CD4-positive, alpha-beta T cell treated with Interleukin-6 for 4 hours (primary cell): ENCODE measurements at places on chromosomes 13 and 19.
A peak's percentile ranks its signal among the peaks of the same experiment; 100 is the strongest.

GRCh38 chr19:15276620-15277215 is 44.5 kb upstream of the EPHX3 start:
- no peak for DNase-seq

DNA sequence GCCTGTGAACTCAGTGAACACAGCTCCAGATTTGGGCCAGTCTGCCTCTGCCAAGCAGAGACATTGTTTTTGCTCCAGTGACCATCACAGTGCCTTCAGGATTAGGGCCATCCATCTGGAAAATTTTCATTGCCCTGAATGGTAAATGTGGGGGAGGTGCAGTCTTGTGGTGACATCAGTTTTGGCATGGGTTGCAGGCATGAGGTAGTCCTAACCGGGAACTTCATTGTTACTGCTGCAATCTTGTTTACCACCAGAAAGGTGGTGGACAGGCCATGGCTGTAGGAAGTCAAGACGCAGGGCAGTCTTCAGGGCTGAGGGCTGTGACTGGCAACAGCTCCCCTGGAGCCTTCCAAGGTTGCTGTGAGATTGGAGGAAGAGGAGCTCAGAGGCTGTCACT is 55.2 kb downstream of the SPATA13 start:
- DNase-seq = no peak

GRCh38 chr13:44240611-44241145 is 132.9 kb upstream of the SERP2 start:
- no peak for DNase-seq

DNA sequence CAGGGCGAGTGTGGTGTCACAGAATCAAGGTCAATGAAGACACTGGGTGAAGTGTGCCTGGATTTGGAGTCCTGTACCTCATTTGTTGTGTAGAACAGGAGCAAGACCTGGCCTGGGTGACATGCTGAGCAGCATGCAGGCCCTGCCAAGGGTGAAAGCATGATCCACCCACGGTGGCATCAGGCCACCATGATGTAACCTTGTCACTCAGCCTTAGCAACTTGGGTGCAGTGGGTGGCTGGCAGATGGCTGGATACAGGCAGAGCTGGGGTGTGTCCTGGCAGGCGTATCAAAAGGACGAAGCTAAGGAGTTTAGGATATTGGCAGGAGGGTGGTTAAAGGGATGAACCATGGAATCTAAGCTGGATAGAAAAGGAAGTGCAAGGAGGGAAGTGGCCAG is 10.3 kb downstream of the THSD1 start:
- DNase-seq = no peak

GRCh38 chr13:110289174-110289573 is 17.8 kb downstream of the COL4A1 start:
- no peak for DNase-seq

DNA sequence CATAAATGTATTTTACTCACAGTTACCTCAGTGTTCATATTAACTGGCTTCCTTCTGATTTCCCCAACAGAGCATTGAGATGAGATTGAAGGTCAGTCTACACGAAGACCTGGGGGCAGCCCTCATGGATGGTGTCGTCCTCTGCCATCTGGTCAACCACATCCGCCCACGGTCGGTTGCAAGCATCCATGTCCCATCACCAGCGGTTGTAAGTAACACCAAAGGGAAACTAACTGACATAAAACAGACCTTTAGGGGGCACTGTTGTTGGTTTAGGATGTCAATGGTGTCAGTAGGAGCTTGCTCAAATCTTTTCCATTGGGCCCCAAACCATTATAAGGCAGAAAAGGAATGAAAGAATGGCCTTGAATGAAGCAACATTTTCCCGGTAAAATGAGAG is 68.2 kb downstream of the ESD start:
- DNase-seq = no peak

- no peak for DNase-seq
Measured at GRCh38 chr13:21434588-21434987, 24.5 kb downstream of the ZDHHC20 start.

DNA sequence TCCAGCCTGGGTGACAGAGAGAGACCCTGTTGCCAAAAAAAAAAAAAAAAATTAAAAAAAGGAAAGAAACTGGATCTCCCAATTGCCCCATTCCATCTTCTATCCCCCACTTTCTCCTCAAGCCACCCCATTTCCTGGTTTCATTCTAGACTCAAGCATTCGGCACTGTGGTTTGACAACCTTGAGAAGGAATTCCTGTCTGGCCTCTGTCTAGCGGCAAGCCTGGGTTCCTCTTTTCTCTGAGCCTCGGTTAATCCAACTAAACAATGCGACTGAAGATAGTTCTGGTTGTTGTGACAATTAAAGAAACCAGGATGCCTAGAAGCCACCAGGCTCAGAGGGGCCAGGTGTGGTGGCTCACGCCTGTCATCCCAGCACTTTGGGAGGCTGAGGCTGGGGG is 3.3 kb upstream of the C3 start:
- DNase-seq = no peak

DNA sequence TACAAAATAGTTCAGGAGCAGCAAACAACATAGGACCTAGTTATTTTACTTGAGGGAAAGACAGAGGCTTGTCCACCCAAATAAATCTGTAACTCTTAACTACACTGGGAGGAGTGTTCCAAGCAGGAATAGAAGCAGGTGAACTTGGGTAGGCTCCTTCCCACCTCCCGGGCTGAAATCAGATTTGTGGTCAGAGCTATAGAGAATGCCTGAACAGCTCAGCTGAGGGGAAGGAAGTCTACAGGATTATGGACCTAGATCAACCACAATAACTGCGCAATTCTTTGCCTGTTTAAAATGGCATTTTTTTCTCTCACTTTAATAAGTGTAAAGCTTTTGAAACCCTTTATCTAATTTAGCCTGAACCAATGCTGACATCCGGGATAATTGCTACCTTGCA is 73.5 kb upstream of the IRS2 start:
- DNase-seq = no peak

DNA sequence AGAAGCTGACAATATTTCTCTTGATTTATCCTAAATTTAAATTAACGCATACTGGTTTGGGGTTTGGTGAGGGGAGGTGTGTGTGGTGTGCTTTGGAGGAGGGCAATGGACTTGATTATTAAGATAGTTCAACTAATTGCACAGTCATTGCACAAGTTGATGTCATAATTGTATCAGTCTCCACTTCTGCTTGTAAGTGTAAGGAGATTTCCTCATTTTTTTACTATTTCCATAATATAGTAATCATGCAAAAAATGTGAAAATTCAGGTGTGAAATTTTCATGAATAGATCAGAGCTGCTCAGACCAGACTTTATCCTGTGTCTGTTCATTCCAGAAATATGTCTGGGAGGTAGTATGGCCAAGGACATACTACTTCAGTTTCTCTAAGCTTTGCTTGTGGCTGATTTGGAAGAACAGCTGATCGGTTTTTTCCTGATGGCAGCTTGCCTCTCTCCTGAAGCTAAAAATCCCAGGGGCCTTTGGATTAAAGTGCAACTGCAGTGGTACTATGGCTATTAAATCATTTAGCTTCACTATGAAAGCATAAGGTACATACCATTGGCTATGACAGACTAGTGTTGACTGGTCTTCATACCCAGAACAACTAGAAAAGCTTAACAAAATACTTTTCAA is 201.8 kb upstream of the MIR17HG start:
- DNase-seq = no peak

DNA sequence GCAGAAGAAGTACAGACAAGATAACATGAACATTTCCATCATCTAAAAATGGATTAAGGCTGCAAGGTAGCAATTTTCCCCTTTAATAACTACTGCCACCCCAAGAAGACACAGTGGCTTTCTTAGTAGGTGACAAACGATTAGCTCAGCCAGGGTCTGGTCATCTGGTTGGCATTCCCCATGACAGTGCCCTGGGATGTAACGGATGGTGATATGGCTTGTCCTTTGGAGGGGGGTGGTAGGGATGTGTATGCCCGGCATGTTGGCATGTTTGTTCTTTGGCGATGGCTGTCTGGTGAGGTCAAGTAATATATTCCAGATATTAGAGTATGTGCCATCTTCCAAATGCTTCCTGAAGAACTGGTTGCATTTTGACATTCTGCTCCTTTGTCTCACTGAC is 135.6 kb upstream of the ZNF536 start:
- no peak for DNase-seq

DNA sequence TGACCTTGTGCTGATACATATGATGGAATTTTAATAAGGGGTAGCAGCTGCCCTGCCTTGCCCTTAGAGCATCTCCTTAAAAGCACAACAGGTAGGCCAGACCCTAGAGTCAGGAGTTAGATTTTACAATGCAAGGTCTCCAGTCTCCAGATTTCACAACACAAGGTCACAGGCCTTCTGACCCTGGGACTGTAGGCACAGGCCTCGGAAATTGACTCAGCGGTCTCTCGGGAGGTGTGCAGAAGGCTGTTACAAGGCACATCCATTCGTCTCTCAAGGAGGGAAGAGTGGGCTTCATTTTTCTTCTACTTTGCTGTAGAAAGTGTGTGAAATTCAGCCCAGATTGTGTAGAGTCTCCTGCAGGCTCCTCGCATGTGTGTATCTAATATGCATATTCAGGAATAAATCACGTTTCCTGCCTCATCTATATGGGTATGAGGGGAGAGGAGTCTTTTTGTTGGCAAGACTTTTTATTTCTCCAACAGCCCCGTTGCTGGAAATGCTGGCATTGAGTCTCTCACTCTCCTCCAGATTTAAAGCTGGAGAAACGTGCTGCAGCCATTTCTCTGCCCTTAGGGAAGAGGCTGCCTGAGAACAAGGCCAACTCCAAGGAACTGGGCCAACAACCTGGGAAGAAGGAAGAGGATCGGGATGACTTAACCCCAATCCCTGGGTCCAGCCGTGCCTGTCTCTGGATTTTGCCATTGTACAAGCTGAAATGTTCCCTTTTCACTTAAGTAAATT is 24.5 kb downstream of the UQCRFS1 start:
- no peak for DNase-seq

GRCh38 chr13:26957182-26957581 is 196.6 kb upstream of the GPR12 start:
- no peak for DNase-seq

DNA sequence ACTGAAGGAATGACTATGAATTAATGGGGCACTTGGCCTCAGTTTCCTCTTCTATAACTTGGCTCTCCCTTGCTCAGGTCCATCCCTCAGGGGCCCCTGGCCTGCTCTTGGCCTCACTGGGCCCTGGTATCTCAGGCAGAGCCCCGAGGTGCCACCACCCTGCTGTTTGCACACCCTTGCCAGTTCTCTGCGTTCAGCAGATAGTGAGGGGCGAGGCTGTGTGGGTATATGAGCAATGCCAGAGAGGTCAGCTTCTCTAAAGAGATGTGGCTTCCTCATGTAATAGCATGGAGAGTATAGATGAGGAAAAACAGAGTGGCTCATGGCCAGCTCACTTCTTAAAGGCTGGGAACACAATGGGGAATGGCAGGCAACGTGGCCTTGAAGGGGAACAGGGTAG is 76.1 kb downstream of the CYSLTR2 start:
- no peak for DNase-seq

- DNase-seq = no peak
Measured at GRCh38 chr13:112128331-112128610, 61.3 kb downstream of the SOX1 start.

DNA sequence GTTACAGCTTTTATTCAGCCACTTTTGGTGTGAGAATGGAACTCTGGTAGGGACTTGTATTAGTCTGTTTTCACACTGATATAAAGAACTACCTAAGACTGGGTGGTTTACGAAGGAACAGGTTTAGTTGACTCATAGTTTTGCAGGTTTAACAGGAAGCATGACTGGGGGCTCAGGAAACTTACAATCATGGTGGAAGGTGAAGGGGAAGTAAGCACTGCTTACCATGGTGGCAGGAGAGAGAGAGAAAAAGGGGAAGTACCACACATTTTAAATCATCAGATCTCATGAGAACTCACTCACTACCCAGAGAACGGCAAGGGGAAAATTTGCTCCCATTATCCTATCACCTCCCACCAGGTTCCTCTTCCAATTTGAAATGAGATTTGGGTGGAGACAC is 942.2 kb downstream of the PCDH17 start:
- no peak for DNase-seq

DNA sequence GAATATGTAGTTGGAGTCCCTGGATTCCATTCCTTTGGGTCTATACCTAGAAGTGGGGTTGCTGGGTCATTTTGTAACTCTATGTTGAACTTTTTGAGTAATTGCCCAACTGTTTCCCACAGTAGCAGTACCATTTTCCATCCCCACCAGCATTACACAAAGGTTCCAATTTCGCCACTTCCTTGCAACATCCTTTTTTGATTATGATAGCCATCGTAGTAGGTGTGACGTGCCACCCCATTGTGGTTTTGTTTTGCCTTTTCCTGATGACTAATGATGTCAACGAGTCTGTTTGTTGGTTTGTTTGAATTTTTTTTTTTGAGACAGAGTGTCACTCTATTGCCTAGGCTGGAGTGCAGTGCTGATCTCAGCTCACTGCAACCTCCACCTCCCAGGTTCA is 3.3 kb upstream of the PEX11G start:
- DNase-seq = peak; percentile 21

DNA sequence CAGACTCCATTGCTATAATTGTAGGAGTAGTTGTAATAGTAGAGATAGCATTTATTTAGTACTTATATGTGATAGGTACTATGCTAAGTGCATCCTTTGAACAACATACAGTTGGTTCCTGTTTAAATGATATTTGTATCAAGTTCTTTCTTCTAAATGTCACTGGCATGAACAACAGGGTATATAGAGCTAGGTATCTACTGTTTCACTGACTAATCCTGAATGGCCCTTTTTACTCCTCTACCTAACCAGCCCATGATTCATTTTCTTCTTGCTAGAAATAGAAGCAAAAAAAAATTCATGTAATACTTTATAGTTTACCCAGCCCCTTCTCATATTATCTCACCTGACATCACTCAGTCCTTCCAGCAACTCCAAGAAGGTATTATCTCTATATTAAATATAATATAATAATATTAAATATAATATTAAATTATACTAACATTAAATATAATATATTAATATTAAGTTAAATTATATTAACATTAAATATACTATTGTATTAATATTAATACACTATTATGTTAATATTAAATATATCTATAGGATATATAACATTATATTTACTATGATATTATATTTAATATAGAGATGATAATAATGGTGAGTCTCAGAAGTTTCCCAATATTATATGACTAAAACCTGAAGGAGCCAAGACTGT is 74.2 kb downstream of the FRY start:
- no peak for DNase-seq

GRCh38 chr19:1997353-1998233 is 17.9 kb downstream of the BTBD2 start:
- DNase-seq = no peak

DNA sequence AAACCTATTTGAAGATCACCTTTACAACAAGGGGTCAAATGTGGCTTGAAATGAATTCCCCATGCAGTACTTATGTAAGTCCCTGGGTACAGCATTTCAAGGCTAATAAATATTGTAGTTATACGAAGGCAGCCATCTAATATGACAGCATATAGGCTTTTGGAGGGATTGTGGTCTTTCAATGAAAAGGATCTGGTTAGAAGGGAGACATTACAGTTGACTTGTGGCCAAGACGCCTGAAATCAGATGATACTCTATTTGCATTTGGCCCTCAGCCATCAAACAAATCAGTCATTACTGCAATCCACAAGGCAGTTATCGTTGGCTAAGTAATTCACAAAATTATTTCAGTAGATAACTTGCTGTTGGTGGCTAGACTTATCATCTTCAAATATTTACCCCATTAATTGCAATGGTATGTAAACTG is 242.7 kb downstream of the DCLK1 start:
- DNase-seq = no peak
